ENCODE measurements at places on chromosomes 12 and 14. TPM values are rescaled to one million over a fixed set of nuclear protein-coding genes. Genes with fewer than 3 reads are reported as not detected.

GRCh38 chr14:57418999-57419398, 28.6 kb downstream of the NAA30 start:
- DNase-seq: no peak

GRCh38 chr12:51593539-51593938, 2.5 kb downstream of the SCN8A start:
- DNase-seq: no peak

- DNase-seq: no peak
Measured at GRCh38 chr12:132238884-132239283, 90.5 kb downstream of the GALNT9 start.

ADAM21 gene
- total RNA-seq: not detected

GRCh38 chr12:54370171-54370730, 6.0 kb upstream of the GPR84 start:
- DNase-seq: no peak

TSPAN9 gene
- 1.2 TPM for total RNA-seq

DNA sequence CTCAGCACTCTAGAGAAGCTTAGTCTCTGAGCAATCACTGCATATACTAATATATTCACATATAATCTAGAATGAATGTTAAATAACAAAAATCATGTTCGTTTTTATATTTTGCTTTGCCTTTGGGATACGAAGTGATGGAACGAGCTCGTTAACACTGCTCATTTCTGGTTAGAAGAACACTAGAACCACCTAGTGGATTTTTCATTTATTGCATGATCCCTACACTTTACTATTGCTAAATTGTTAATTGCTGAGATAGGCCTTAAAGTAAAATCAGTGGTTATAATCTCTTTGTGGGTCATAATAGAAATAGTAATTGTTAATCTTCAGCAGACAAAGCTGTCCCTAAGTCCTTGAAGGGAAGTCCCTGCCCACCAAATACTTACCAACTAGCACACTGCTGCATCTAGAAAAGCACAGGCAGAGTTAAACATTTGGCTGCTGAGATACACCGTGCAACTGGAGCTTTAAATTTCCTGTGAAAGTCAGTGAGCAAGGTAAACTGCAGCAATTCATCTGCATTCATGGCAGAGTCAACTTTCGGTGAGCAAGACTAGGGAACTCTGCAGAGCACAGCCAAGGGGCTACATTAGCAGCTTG, 353.7 kb downstream of the APAF1 start:
- no peak for DNase-seq

DNA sequence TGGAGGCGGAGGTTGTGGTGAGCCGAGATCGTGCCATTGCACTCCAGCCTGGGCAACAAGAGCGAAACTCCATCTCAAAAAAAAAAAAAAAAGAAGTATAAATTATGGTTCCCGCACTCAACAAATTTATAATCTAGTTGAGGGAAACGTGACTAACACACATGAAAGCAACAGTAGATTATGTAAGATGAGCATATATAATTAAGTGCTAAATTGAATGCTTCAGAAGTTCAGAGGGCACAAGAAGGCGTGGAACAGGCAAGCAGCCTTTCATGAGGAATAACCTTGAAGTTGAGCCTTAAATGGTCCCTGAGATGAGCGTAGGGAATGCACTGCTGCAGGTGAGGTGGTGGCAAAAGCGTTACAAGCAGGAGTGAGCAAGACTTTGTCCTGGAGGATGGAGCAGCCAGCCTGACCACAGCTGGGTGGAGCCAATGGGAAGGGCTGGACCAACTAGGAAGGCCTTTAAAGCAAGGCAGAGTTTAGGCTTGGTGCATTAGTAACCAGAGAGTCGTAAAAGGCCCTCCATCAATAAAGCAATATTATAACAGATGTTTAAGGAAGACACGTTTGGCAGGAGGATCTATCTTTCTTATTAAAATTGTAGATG, 30.6 kb upstream of the TUBA1A start:
- DNase-seq: no peak

APOF gene
- not detected for total RNA-seq

ABCD2 gene
- 32.9 TPM for total RNA-seq

GRCh38 chr12:113092607-113093408, 36.3 kb downstream of the DTX1 start:
- DNase-seq: no peak

FAM90A1 gene
- 0.59 TPM for total RNA-seq

DNA sequence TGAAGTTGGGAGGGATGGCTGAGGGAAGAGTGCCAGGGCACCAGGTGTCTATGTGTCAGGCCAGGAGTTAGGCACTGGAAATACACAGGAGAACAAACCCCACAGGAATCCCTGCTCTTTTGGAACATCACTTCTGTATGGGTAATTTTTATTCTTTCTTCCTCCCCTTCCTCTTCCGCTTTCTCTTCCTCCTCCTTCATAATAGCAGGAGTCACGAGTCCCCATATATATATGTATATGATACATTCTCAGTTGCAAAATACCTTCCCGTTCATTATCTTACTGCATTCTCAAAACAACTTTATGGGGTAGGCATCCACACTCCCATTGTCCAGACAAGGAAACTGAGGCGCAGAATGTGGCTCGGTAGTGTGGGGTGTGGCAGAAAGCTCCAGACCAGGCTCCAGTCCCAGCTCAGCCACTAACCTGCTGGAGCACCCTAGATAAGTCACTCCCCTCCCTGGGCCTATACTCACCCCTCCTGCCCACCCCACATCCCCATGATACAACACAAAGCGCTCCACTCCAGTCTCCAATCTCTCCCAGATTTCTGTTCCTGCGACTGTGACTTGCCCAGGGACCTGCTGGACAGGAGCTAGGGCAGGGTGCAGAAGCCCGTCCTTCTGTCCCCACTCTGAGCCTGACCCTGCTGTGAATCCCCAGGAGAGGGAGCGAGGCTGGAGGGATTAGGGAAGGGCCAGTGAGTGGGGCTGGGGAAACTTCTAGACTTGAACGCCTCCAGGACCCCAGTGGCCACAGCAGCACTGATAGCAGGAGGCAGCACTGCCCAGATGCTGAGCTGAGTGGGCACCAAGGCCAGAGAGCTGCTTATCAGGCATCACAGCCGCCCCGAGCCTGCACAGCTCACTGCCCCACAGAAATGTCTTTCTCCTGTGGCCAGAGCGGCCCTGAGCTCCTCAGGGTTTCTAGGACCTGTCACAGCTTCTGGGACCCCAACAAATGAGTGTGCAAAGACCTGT, 1.4 kb upstream of the AQP2 start:
- no peak for DNase-seq

GRCh38 chr12:132162508-132163031, 18.3 kb downstream of the NOC4L start:
- no peak for DNase-seq

- DNase-seq: no peak
Measured at GRCh38 chr12:11859705-11860425, 210.4 kb downstream of the ETV6 start.

GRCh38 chr14:54329082-54329695, 67.6 kb upstream of the CDKN3 start:
- no peak for DNase-seq

GRCh38 chr12:52185400-52185967, 6.3 kb downstream of the KRT80 start:
- no peak for DNase-seq

DNA sequence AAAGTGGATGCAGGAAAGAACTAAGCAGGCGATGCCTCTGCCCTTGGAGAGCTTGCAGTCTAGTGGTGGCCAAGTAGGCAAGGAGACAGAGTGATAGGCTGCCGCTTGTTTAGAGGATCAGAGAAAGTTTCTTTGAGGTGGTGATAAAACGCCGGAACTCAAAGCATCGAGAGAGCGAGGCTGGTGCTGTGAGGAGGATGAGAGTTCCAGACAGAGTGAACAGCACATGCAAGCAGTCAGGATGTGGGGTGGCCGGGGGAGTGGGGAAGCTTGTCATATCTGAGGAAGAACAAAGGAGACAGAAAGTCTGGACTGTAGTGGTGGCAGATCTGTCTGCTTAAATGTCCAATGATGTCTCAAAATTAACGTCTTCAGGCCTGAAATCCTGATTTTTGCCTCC, 319.7 kb downstream of the SNAPC1 start:
- no peak for DNase-seq

DNA sequence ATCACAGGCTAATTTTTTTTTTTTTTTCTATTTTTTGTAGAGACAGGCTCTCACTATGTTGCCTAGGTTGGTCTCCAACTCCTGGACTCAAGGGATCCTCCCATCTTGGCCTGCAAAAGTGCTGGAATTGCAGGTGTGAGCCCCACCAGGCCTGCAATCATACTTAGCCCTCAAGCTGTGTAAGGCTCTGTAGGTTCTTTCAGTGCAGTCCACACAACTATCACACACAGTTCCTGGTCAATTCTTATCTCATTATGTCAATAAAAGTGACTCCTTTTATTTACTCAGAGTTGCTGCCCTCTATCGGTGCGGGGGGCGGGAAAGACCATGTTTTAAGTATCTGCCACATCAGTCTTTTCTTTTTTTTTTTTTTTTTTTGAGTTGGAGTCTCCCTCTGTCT, 29.0 kb downstream of the SLC2A3 start:
- DNase-seq: no peak

DNA sequence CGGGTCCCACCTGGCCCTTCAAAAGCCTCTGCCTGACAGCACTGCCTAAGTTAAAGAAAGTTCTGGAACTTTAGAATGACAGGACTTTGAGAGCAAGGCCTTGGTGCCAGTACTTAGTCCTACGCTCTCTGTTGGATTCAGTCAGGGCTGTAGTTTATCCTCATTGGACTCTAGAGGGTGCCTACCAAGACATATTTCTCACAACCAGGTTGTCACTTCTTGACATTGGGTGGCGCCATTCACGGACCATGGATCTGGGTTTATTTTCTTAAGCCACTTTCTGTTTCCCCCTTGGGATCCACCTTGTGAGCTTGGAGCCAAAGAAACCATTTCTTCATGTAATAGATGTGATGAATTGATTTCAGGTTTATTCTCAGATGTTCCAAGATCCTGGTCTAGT, 787.0 kb upstream of the TBX3 start:
- no peak for DNase-seq

DNA sequence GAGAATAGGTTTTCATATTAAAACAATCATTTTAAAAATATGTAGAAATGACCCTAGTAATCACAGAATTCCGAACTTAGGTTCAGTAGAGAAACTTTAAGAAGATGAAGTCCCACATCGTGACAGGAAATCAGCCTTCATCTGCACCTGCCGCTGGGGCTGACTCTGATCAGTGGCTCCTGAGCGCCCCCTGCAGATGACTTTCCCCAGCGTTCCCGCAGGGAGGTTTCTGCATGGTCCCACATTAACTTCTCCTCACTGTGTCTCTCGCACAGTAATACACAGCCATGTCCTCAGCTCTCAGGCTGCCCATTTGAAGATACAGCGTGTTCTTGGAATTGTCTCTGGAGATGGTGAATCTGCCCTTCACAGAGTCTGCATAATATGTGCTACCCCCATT, 1131.1 kb downstream of the TMEM121 start:
- peak; percentile 70 for DNase-seq

DNA sequence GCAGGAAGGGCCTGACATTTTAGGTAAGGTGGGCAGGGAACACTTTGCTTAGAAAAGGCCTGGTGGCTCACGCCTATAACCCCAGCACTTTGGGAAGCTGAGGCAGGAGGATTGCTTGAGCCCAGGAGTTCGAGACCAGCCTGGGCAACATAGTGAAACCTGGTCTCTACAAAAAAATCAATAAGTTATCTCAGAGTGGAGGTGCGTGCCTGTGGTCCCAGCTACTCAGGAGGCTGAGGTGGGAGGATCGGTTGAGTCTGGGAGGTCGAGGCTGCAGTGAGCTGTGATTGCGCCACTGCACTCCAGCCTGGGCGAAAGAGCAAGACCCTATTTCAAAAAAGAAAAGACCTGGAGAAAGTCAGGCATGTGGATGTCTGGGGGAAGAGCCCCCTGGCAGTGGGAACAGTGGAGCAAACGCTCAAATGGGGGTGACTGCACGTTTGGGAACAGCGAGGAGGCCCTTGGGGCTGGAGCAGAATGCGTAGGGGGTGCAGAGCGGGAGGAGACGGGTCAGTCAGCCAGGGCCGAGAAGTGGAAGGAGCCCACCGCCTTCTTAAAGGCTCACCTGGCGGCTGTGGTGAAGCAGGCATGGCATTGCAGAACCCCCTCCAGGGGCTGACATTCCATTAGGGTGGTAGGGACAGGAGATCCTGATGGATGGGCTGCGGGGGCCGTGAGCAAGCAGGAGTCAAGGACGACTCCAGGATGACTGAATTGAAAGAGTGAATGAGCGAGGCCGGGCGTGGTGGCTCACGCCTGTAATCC, 6.2 kb upstream of the KIF26A start:
- no peak for DNase-seq

All from naive thymus-derived CD4-positive, alpha-beta T cell (primary cell).